ENCODE measurements at places on chromosomes 1 and 21.

DNA sequence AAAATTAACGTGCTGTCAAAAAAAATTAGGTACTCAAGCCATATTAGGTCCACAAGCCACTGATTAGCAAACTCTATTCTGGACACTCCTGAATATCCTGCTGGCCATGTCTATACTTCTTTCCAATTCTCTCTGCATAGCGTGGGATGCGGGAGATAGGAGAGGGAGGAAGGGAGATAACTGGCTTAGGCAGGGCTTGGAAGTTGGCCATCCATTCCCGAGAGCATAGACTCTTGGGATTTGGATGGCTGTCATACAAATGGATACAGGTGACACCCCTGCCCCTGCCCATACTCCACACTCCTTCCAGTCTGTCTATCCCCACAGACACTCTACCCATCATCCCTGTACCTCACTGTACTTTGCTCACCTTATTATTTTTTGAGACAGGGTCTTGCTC is 2.3 kb upstream of the PRELP start:
- no peak for DNase-seq

- DNase-seq, result peak; percentile 81
These were observed 258.1 kb downstream of the SDCCAG8 start for GRCh38 chr1:243513726-243514491.

GRCh38 chr1:93716163-93716562 is 34.5 kb upstream of the BCAR3 start:
- DNase-seq, result no peak

- no peak for DNase-seq
These were observed 3.6 kb upstream of the SMPDL3B start for GRCh38 chr1:27931184-27931583.

- no peak for DNase-seq
These were observed 11.6 kb downstream of the KYAT3 start for GRCh38 chr1:88980870-88981269.

GRCh38 chr1:202588503-202589189 is 121.6 kb downstream of the SYT2 start:
- no peak for DNase-seq

GRCh38 chr1:14222086-14222485 is 376.4 kb upstream of the KAZN start:
- DNase-seq, result no peak

DNA sequence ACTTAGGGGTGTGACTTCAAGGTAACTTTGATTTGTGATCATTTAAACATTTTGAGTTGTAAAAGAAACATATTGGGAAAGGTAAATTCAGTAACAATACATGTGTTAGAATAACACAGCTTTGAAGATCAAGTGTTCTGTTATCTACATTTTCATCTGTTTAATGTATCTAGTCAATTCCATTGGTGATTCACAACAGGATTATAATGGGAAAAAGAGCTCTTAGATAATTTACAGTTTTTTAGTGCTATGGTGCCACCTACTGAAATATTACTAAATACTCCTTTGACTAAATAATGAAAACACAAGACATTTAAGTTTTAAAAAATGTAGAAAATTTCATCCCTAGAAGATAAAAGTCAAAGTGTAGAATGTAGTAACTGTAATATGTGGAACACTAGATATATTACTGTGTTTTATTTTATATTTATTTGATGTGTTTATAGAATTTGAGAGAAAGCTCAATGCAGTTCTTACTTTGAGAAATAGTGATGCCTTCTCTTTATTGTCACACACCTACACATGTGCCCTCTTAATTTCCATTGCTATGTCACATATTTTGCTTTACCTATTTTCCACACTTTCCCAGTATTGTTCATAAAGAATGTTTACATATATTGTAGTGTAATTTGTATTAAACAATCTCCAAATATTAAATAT is 47.4 kb downstream of the PTPRC start:
- DNase-seq, result peak; percentile 43

DNA sequence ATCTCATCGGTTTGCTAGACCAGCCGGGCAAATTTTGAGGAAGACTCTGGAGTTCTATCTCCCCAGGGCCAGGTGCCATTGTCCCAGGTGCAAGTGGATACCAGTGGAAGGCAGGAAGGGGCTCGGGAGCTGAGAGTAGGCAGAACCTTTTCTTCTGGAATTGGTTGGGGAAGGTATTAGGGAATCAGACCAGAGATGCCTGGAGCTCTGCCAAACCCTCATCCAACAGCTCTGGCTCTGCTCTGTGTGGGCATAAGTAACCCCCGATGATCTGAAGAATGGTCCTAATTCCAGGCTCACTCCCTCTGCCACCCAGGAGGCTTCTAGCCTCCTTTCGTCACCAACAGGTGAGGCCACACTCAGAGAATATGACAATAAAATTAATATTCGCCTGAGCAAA is 69.9 kb downstream of the PGBD5 start:
- peak; percentile 17 for DNase-seq

- no peak for DNase-seq
These were observed 83.2 kb upstream of the PBX1 start for GRCh38 chr1:164475834-164476233.

DNA sequence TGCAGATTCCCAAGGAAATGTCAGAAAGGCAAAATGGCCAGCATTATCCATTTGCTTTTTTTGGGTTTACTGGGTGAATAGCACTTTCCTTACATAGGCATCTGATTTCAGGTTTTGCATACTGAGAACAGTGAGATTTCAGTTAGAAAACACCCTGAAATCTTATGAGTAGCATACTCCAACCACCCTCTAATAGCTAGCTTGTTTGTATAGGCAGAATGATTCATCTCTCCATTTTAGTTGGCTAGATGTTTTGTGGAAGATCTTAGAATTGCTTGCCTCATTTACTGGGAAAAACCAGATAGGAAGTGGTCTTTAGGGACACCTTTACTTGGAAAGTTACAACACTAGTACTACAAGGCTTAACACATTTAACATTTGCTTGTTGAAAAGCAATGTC is 10.4 kb downstream of the KYAT3 start:
- DNase-seq, result no peak

DNA sequence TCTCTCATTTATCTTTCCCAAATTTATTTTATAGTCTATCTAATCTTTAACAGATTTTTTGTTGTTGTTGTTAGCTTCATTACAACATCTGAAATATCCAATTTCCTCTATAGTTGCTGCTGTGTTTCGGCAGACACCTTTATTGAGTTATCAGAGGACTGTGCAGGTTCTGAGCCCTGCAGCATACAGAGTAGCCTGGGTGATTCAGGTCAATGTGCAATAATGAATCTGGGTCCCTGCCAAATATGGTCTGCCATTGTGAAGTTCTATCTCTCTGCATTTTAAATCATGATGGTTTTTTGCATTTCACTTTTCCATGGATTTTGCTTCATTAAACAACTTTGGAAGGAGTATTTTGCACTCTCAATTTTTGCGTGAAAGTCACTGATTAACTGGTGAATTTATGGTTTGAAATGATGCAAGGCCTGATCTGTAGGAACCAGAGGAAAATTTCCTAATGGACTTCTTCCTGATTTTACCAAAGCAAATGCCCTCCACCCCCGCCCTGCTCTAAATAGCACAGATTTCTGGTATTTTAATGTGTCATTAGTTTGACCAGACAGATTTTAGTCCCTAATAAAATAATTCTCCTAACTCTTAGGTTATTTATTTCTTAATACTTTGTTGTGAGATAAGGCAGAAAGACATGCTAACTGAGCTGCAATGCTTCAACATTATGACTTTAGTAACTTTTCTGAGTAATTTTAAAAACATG is 402.3 kb downstream of the PTBP2 start:
- DNase-seq, result no peak

- DNase-seq, result no peak
These were observed 909.4 kb downstream of the ADGRL2 start for GRCh38 chr1:82710091-82710490.

- no peak for DNase-seq
These were observed 24.7 kb downstream of the LYST start for GRCh38 chr1:235841938-235842545.

DNA sequence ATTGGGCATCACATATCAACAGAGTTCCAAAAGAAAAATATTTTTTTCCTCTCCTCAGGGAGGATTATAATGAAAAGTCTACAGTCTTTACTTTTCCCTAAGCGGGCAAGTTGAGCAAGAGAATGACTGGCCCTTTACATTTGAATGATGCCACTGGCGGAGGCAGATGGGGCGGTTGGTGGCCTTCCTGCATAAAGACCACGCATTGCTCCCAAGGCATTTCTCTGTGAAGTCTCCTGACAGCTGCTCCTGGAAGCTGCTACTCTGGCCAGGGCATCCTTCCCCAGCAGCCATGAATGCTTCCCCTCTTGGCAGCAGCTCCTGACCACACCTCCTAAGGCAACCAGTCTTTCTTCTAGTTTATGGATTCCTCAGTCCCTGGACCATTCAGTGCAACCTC is 161.1 kb upstream of the RRP15 start:
- peak; percentile 3 for DNase-seq

DNA sequence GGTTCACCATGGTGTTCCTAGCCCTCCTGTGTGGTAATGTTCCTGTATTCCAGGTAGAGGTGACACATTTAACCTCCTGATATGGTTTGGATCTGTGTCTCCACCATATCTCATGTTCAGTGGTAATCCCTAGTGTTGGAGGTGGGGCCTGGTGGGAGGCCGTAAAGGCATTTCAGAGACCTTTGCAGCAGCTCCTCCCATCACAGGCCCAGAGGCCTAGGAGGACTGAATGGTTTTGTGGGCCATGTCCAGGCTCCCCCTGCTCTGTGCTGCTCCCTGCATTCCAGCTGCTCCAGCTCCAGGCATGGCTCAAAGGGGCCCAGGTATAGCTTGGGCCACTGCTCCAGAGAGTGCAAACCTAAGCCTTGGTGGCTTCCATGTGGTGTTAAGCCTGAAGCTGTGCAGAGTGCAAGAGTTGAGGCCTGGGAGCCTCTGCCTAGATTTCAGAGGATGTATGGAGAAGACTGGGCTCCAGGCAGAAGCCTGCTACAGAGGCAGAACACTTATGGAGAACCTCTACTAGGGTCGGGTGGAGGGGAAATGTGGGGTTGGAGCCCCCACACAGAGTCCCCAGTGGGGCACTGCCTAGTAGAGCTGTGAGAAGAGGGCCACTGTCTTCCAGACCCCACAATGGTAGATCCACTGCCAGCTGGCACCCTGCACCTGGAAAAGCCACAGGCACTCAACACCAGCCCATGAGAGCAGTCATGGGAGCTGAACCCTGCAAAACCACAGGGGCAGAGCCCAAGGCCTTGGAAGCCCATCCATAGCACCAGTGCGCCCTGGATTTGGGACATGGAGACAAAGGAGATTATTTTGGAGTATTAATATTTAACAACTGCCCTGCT is 10.0 kb downstream of the SELENBP1 start:
- no peak for DNase-seq

DNA sequence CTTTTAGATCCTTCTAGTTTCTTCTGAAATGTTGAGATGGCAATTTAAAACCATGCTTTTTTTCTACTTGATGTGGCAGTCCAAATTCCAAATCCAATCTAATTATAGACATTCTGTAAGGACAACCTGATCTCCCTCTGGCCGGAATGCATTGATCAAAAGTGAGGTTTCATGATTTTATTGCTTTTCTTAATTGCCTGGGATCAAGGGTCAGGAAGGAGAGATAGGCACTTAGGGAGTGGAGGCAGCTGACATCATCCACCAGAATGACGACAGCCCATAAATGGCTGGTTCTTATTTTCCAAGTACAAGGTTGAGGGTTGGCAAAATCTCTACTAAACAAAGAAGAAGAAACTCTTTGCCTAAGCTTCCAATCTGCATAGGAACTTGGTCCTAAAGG is 46.4 kb upstream of the SCCPDH start:
- no peak for DNase-seq

DNA sequence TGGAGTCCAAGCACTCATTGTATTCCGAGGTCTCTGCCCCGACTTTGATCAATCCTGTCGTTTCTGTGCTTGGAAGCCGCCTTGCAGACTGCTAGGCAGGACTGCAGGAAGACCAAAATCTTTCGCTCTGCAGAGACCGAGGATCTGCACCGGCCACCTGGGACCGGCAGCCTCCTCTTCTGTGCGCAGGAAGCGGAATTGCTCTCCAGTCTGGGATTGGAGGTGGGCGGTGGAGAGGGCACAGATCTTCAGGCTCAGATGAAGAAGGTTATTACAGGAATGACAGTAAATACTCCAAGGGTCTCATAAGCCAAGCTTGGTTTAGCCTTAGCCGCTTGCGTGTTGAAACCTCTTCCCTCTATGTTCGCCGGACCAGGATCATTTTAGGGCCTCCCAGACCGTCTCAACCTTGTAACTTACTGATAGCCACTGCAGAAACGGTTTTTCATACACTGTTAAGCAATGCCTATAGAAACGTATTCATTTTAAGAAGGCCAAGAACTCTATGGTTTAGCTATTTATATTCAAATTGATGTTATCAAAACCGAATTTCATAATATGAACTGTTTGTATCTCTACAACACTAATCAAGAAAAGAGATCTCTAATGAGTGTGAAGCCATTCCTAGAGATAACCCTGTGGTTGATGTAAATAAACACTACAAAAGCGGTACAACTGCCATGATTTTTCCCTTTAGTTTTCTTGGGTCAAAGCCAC is 1.1 kb downstream of the MIA3 start:
- peak; percentile 59 for DNase-seq

DNA sequence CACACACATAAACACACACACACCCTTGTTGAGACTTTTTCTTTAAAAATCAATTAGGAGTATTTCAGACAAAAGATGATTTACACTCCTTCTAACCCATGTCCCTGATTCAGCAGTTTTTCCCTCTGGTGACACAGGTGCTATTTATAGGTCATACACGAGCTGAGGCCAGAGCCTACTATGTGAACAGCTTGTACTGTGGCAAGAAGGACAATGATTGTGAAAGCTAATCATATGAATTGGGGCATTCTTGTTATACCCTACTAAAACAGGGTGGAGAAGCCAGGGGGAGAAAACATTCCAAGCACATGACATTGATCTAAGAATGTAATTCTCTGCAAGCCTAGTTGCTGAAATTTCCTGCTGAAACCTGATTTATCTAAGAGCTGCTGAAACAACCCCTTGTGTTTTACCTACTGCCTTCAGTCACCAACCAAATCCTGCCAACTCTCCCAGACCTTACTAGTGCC is 60.3 kb downstream of the XCL1 start:
- DNase-seq, result peak; percentile 68

DNA sequence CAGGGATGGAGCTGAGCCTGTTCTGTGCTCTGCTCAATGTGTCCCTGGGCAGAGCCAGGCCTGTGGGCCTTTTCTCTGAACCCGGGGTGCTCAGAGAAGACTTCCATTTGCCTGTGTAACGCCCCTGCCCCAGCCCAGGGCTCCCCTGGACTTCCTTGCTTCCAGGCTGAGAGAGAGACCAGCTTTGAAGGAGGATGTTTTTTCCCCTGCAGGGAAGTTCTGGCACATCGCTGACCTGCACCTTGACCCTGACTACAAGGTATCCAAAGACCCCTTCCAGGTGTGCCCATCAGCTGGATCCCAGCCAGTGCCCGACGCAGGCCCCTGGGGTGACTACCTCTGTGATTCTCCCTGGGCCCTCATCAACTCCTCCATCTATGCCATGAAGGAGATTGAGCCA is 10.2 kb downstream of the SMPDL3B start:
- DNase-seq, result no peak

- DNase-seq, result peak; percentile 73
These were observed 36.4 kb downstream of the ZNF697 start for GRCh38 chr1:119611701-119612113.

- no peak for DNase-seq
These were observed 30.5 kb upstream of the SOAT1 start for GRCh38 chr1:179263121-179263520.
